ENCODE measurements at places on chromosomes 3 and 15.

GRCh38 chr3:32153414-32154204 is 47.2 kb downstream of the GPD1L start:
- no peak for DNase-seq

DNA sequence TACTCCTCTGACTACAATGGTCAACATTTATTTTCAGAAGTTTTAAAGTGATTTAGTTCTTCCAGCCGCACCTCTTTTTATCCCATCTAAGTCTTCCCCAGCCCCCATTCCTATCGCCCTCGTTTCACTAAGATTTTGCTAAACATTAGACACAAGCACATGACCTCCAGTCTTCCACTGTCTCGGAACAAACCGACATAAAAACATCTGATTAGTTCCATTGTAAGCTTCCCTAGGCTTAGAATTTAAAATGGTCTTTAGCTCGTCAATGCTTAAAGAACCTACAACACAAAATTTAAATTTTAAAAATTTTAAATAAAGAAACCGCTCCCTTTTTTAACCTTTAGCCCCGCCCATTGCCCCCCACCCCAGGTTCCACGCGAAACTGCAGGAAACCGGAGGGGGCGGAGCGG is 284 bp upstream of the TSC22D2 start:
- DNase-seq, result no peak

DNA sequence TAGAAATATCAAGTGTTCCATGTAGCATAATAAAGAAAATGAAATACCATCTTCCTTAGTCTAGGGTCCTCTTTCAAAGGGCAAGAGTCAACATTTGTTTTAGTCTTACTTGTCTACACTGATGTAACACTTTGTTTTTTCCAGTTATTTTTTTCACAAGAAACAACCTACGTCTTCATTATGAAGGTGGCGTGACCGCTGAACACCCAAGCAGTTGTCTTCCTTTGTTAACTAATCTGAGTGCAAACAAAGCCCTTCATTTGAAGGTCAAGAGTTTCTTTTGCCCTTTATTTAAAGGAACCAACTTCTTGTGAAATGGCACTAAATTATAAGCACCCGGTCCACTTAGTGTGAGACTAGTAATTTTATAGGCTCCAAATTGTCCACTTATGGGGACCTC is 73.2 kb downstream of the CD47 start:
- DNase-seq, result no peak

- DNase-seq, result no peak
These were observed 8.4 kb upstream of the CCDC54 start for GRCh38 chr3:107368654-107369398.

All from activated naive CD8-positive, alpha-beta T cell treated with anti-CD3 and anti-CD28 coated beads, Interleukin-2, amount 50 U/mL, for 24 hours (primary cell).